CD4-positive, alpha-beta T cell (primary cell): ENCODE measurements at places on chromosomes 2 and 18.

GRCh38 chr18:59229701-59230443 lies 9.9 kb downstream of the GRP start:
- DNase-seq, result no peak

GRCh38 chr2:186558512-186559276 lies 31.2 kb upstream of the ITGAV start:
- DNase-seq, result no peak

- DNase-seq, result no peak
Measured at GRCh38 chr2:171788316-171788993, 101.2 kb downstream of the DYNC1I2 start.

DNA sequence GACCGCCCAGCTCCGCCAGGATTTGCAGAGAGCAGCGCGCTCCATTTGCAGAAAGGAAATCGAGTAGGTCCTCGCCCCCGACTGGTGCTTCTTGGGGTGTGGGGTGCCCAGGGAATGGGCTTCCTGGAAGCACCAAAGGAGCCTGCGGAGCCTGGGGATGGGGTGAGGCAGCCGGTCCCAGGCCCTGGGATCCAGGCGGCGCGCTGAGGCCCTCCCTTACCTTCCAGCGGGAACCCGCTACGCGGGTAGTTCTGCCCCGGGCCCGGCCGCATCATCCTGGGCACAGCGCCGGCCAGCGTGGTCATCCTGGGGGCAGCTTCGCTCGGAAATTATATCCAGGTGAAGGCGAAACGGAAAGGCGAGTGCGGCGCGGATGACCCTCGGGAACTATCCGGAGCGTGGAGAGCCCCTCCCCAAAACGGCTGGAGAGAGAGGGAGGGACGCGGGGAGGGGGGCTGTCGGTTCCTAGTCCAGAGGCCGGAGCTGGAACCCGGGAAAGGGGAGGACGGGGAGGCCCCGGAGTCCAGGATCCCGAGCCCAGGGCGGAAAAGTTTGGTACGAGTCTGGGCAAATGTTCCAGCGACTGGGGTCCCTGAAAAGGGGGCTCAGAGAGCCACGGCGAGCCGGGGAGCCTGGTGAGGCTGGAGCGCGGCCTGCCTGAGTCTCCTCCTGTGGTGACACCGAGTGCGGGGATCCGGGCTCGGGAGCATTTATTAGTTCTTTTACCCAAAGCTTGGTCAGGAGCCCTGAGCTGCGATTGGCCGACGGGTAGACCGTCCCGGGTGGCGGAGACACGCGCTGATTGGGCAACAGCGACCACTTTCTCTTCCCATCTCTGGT lies at the start of gene PAX3:
Gene PAX3, minus strand, starts transcription at position 688 of the 840 bp plus-strand sequence. Its CDS starts 383 bp downstream, at position 305.
- DNase-seq, result no peak

GRCh38 chr2:212136216-212136795 lies 402.3 kb downstream of the ERBB4 start:
- no peak for DNase-seq

DNA sequence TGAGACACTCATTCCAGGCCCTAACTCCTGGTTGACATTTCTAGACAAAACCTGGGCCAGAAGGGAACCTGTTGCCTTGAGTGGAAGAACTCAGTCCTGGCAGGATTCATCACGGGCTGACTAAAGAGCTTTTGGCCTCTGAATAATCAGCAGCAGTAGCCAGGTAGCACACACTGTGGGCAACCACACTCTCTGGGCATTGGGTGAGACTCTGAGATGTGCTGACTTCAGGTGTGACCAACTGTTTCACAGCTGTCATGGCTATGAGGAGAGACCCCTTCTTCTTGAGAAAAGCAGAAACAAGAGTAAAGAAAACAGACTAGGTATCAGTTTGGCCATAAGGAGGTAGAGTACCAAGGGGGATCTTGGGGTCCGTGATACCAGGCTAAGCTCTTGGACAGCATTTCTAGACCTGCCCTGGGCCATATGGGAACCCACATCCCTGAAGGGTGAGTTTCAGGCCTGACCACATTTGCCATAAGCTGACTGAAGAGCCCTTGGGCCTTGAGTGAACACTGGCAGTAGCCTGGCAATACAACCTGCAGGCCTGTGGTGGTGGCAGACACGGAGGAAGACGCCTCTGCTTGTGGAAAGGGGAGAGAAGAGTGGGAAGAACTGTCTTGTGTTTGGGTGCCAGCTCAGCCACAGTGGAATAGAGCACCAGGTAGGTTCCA lies 230.9 kb downstream of the DLGAP1 start:
- DNase-seq, result no peak

DNA sequence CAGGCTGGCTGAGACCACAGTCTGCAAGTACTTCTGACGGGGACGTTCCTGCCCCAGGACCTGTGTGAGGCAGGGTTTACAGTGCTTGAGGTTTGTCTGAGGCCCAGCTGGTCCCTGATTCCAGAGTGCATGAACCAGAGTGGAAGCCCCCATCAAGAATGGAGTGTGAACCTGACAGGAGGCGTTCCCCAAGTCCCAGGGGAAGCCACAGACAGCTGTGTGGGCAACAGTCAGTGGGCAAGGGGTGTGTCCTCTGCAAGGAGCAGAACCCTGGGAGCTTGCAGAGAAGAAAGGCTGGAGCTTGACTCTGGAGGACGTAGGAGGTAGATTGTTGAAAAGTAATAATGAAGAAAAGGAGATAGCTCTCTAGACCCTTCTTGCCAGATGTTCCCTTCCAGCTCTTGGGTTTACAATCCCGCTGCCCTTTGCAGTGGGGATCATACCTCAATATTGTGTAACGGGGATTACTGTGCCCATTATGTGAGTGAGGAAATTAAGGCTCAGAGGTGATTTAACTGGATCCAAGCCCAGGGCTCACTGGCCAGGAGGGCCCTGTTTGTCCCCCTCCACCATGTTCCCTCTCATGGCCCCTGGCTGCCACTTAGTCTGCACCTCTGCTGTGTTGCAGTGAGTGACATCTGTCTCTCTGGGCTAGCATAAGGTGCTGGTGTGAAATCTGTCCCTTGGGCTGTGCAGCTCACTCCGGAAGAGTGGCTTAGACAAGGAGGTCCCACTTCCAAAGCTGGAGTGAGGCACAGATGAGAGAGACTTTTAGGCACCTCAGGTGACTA lies 6.2 kb downstream of the DBI start:
- no peak for DNase-seq

GRCh38 chr18:62200121-62200914 lies 13.3 kb downstream of the RELCH start:
- DNase-seq, result no peak

GRCh38 chr2:109497463-109497862 lies 116.3 kb downstream of the SEPTIN10 start:
- DNase-seq, result no peak

DNA sequence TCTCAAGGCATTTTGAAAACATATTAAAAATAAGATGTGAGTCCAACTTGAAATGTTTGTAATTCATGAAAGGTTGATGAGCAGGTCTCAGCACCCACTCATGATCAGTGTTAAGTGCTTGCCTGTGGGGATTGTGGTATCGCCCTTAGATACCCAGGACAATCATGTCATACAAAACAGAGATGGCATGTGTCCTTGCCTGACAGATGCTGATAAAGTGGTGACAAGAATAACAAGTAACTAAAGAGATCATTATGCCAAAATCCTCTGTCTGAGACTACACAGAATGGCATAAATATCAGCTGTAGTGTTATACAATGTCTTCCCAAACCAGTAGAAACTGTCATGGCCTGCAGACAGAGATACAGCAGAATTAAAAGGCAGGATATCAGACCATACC lies 930.3 kb downstream of the SUCLG1 start:
- no peak for DNase-seq

DNA sequence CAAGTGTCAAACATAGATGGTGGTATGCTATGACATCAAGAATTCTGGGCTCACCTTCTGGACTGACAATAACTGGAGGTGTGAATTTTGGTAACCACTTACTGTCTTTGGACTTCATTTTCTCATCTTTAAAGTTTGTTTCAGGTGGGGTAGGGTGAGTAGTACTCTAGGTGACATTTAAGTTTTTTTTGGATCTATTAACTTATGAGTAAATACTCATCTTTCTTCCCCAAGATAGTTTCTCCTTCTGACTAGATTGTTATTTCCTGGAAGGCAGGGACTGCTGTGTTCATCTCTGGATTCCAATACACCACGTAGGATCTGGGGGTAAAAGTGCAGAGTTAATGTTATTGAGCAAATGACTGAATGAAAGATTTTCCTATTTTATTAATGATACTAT lies 55.9 kb downstream of the ICOS start:
- no peak for DNase-seq

GRCh38 chr2:180669016-180669415 lies 311.4 kb upstream of the UBE2E3 start:
- DNase-seq, result no peak

DNA sequence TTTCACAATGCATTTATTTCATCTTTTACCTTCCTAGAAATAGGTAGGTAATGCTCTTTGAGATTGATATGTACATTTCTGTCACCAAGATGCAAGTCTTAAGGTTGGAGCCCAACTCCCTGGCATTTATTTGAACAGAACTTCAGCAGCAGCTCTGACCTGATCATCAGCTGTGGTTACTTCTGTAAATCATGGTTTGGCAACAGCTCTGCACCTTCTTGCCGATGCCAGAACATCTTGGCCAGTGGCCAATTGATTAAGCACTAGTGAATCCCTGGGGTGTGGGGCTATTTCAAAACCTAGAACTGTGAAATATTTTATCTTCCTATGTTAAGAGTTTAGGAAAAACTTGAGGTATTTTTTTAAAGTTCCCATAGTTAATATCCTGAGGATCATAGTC lies 124.8 kb upstream of the NYAP2 start:
- DNase-seq, result no peak

GRCh38 chr2:217993817-217994463 lies 8.9 kb downstream of the TNS1 start:
- DNase-seq, result peak; percentile 29

- DNase-seq, result peak; percentile 87
Measured at GRCh38 chr2:43225788-43226557, 433 bp downstream of the ZFP36L2 start.

DNA sequence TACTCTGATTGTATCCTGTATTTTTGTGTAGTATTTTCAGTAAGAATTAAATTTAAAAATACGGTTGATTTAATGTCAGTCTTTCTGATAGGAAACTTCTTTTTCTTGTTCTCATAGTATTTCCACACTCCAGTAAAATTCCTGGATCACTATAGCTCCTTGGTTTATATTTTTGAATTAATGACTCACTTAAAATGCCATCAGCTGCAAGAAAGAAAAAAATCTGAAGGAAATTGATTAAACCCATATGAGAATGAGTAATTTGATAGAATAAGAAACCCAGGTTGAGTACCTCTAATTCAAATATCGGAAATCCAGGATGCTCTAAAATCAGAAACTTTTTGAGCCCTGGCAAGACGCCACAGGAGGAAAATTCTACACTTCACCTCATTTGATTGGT lies 186.8 kb upstream of the RND3 start:
- no peak for DNase-seq

DNA sequence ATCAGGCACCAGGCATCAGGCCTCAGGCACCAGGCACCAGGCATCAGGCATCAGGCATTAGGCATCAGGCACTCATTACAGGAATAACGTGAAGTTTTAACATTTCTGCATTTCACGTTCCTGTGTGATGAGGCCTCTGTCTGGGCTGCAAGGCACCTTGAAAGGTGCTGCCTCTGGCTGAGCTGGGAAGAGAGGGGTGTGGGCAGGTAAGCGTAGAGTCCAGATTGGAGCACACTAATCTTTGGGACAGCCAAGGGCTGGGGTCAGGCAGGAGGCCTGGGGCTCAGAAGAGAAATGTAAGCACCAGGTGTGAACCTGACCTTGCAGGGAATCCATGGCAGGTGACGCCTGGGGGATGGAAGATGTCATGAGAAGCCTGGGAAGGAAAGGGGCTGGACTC lies 25.3 kb upstream of the SNTG2 start:
- no peak for DNase-seq

DNA sequence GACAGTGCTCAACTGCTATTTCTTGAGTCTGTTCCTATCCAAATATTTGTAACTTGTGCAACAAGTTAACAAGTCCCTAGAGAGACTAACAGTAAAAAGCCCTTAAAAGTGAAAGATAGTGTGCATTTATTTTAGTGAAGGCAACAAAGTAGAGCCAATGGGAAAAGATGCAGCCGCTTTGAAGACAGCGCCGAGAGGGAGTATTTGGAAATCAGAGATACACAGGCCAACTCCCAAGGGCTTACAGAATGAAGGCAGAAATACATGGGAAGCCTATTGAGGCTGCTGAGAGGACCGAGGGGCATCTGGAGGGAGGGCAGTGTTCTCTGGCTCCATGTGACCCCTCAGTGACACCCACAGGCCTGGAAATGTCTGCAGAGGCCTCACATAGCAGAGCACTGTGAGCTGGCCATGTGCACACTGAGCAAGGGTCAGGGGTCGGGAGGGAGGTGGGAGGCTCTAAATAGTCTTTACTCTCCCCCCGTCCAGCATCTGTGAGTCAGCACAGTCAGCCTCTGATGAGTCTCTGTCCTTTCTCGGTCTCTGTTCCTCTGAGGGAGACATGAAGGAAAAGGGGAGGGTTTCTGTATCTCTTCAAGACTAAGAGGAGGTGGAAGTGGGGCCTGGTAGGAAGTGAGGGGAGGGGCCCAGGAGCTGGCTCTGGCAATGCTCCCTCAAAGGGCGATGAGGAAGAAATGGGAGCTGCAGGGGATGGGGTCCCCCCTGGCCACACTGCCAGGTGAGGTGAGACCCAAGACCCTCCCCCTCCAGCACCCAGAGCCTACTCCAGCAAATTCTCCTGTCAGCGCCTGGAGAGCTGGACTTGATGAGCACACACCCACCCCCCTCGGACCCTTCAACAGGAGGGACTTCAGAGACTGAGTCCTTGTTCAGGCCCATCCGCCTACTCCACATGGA lies 133.6 kb downstream of the SP3 start:
- no peak for DNase-seq

GRCh38 chr18:48947560-48947959 lies 3.2 kb downstream of the SMAD7 start:
- peak; percentile 28 for DNase-seq

DNA sequence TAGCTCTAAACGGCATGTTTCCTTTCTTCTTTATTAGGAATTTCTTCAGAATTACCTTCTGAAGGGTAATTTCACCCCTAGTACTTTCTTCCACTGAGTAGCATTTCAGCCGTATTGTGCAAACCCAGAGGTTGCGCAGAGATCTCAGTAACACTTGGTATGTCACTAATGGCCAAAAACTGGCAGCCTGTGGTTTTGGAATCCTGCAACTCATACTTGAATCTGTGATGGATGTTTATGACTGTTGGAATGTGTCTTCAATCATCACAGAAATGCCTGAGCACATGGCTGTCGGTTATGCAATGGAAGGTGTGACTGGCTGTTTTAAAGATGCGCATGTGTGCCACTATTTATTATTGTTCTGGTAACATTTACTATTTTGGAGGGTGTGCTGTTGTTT lies 100.0 kb downstream of the COLEC12 start:
- DNase-seq, result no peak
